Stimulated activated CD4-positive, alpha-beta T cell treated with anti-CD3 and anti-CD28 coated beads, Interleukin-1b, Interleukin-23, amount 100 ng/mL, for 48 hours (primary cell): ENCODE measurements at places on chromosomes 7 and 10.

DNA sequence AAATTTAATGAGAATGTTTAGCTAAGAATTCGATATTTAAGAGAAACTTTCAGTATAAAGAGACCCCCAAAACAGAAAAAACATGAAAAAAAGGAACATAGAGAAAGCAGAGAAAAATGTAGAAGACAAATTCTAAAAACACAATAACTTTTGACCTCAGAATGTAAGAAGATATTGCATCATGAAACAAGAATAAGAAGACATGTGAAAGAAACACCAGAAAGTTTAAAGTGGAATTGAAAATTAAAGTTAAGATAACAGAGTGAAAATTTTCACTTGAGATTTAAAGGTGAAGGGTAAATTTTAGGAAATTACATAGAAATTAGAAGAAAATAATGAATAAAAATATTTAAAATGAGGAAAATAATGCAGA lies 78.2 kb upstream of the FAM3C start:
- DNase-seq, result no peak

- DNase-seq, result no peak
These were observed 83.2 kb upstream of the COL1A2 start for GRCh38 chr7:94311515-94311914.

- DNase-seq, result no peak
These were observed at the start of gene NXPH1 for GRCh38 chr7:8433477-8434289. TSS of gene NXPH1 (plus strand) at chr7:8433609.

DNA sequence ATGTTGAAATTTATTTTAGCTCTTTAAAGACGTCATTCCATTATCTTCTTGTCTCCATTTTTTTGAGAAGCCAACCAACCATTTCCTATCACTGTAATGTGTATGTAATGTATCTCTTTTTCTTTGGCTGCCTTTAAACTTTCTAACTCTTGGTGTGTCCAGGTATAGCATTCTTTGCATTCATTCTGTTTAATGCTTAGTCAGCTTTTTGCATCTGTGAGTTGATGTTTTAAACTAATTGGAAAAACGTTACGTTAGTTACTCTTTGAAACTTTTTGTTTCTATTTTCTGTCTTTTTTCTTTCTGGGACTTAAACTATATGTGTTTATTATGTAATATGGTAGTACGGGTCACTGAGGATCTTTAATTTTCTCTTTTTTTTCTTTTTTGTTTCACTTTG lies 77.4 kb upstream of the PPP1R9A start:
- DNase-seq, result no peak

- DNase-seq, result no peak
These were observed 10.4 kb downstream of the NEUROG3 start for GRCh38 chr10:69562731-69563254.

- no peak for DNase-seq
These were observed 143.2 kb downstream of the SH3PXD2A start for GRCh38 chr10:103712146-103712545.

- no peak for DNase-seq
These were observed 188.5 kb upstream of the KLF14 start for GRCh38 chr7:130922206-130923112.

- DNase-seq, result no peak
These were observed 43.0 kb upstream of the MACC1 start for GRCh38 chr7:20260223-20260622.

GRCh38 chr10:75230600-75231038 lies 5.1 kb downstream of the COMTD1 start:
- DNase-seq, result peak; percentile 95

DNA sequence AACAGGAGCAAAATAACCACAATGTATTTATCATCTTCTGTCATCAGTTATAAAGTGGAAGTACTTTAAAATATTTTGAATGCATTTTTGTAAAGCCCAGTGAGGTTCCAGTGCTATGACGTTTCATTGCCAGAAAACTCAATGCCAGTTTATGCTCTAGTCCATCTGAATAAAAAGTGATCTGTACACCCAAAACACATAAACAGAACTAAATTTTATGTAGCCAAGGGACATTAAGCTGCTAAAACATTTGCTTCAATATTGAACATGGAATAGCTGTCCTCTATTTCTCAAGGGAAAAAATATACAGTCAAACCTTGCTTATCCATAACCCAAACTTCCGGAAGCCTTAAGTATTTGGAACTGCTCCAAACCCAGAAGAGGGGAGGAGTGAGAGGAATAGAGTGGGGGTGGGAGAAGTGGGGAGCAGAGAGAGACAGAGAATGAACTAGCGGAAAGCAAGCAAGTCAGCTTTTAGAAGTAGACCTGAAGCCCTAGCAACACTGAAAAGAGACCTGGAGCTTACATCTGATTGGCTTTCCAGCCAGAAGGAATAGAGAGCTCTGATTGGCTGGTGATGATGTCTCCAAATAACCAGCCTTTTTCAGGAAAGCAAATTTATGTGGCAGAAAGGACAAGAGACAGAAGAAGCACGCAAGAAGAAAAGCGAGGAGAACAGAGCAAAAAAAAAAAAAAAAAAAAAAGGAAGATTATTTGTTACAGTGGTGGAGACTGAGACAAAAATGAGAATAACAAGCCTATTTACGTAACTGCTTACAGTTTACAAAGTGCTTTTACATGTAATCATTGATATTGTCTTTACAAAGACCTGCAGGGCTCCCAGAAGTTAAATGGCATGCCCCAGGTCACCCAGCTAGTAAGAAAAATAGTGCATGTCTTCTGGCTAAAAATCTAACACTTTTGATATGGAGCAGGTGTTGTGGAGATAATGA lies 196.0 kb downstream of the RNLS start:
- no peak for DNase-seq

GRCh38 chr10:124170631-124171030 lies 77.2 kb upstream of the CHST15 start:
- no peak for DNase-seq

GRCh38 chr7:7554649-7555575 lies 11.8 kb upstream of the MIOS start:
- DNase-seq, result no peak

DNA sequence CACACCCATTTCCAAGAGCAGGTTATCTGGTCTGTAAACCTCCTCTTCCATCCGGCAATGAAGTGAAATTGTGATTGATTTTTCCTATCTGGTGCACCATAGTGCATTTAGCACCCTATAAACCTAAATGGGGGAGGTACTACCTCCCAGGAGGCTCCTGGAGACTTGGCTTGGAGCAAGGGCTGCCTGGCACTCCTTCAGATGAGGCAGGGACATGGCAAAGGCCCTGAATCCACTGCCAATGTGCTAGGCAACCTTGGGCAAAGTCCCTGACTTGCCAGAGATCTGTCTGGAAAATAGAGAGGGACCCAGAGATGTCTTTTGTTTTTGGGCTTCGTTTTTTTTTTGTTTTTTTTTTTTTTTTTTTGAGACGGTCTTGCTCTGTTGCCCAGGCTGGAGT lies 6.7 kb upstream of the GRID1 start:
- no peak for DNase-seq

DNA sequence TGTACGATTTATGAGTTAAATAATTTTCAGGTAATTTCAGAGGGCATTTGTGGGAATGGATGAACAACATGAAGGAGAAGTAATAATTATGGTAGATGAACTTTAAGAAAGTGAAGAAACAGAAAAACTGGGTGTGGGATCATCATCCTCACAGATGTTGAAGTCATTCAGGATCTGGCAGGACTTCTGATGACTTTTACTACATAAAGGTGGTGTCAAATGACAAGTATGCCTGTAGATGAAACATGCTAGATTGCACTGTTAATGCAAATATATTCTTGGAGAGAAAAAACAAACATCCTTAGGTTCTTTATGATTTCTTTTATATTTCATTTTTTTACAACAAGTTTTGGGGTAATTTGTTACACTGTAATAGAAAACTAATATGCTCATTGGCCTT lies 230.2 kb downstream of the PCLO start:
- DNase-seq, result no peak

DNA sequence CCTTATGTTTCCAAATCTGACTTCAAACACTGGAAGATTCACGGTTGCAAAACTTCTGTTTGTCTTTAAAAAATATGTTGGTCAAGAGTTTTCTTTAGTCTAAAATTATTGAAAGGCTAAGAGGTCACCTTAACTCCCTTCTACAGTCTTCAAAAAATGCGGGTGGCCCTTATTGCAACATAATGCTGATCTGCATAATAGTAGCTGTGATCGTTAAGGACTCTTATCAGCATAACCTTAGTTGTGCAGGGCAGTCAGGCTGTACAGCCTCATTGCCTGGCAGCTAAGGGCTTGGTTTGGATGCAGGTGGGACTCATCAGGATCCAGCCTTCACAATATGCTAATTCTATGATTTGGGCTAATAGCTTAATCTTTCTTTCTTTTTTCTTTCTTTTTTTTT lies 15.0 kb downstream of the KIAA1217 start:
- no peak for DNase-seq

DNA sequence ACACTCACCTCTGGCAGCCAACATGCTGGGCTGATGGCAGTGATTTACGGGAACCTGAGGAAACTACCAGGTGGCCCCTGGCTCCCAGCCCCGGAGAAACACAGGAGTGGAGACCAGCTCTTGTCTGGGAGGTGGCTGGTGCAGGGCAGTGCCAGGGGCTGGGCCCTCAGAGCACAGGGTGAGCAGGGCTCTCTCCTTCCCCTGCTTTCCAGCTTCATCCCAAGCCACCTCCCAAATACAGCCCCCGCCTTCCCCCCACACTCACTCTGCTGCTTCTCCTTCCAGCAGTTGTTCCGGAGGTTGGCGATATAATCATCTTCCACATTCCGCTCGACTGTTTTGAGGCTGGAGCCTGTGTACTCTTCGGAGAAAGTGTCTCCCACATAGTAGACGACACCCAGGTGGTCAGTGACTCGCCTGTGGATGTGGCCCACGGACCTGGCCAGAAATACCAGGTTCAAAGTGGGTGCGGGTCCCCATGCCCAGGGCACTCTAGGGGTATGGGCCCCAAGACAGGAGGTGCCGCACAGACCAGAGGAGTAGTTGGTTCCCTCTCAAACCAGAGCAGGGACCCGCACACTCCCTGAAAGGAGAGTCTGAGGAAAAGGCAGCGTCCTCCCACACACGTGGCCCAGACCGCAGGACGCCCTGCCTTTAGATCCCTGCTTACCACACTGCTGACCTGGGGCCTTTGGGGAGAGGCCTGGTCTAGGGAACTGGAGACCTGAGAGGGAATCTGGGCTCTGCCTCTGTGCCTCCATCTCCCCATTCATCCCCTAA lies 18.3 kb downstream of the DNAJB12 start:
- DNase-seq, result no peak

- DNase-seq, result no peak
These were observed 8.5 kb upstream of the GLCCI1 start for GRCh38 chr7:7959979-7960670.

GRCh38 chr7:80277434-80278427 lies 143.1 kb downstream of the GNAI1 start:
- DNase-seq, result no peak

- DNase-seq, result no peak
These were observed 48.1 kb downstream of the GNAI1 start for GRCh38 chr7:80182630-80183276.

GRCh38 chr10:124482236-124482800 lies 20.7 kb downstream of the LHPP start:
- DNase-seq, result no peak

GRCh38 chr10:32210306-32211045 lies 136.5 kb downstream of the EPC1 start:
- peak; percentile 18 for DNase-seq

GRCh38 chr7:35553519-35553918 lies 141.4 kb downstream of the HERPUD2 start:
- no peak for DNase-seq

- no peak for DNase-seq
These were observed at the start of gene PTN for GRCh38 chr7:137343281-137343841. TSS of gene PTN (minus strand) at chr7:137343733. CDS start at chr7:137254973, 88,760 bp downstream.

- DNase-seq, result no peak
These were observed 48.2 kb downstream of the GSAP start for GRCh38 chr7:77367976-77368375.

DNA sequence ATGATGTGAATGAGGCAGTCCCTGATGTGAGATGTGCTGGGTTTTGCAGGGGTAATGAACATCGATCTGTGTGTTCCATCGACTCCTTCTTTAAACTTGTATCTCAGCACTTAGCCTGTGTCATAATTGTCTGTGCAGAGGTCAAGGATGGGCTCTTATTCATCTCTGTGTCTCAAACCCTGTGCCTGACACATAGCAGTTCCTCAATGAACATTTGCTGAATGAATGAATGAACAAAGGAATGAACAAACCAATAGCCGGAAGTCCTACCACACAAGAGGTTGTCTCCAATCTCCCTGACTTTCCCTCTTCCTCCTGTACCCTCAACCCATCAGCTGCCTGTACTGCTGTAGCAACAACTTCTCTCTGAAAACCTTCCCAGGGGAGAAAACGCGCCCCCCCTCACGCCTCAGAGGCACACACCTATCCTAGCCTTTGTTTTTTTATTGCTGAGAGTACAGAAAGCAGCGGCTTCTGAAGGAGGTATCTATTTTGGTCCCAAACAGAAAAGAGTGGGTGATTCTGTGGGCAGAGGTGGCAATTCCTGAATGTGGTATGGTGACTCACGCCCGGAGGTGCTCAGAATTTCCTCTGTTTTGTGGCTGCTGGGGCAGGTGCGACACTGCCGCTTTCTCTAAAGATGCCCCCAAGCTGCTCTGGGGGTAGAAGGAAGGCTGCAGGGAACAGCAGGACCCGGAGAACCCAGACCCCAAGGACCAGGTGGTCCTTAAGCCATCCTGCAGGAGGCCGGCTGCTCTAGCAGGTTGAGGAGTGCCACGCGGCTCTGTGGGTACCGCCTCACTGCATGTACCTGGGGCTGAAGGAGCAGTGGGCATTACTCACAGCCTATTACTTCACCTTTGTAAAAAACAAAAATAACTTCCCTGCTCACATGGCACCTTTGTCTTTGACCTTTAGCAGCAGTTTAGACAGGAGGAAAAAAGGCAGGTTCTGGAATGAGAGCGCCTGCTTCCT lies 9.6 kb downstream of the IL2RA start:
- peak; percentile 88 for DNase-seq

DNA sequence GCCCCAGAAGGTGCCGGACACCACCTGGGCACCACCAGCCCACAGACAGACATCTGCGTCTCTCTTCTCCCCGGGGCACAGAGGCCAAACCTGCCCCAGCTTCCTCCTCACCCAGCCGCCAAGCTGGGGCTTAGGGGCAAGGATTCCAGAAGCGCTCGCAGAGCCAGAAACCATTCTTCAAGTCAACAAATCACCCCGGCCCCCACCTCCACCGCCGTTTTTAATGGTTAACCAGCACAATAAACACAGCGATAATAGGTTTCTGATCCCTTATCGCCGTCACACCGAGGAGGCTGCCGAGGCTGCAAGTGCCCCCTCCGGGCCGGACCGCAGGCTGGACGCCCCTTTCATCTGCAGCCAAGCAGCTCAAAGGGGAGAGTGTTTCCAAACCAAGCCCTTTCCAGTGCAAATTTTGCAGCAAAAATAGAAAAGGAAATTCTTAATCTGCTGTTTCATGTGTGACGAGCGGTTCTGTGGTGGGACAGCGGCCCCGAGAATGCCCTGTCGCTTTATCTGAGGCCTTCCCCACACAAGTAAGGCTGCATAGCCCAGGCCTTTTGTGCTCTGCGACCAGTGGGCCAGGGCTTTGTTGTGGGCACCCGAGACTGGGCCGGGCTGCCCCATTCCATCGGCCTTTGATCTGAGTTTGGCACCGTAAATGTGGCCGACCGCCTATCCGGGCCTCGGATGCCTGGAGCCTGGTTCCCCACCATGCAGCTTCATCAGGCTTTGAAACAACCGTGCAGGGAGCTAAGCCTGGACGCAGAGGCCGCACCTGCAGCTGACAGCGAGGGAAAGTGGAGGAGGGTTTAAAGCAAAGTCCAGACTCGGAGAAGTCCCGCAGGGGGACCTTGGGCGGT lies 83.2 kb downstream of the FOXL3 start:
- peak; percentile 0 for DNase-seq
